NCI-H524 treated with DMSO at 0.1 percent for 48 hours (cell line): ENCODE measurements at places on chromosomes 2 and 18.

DNA sequence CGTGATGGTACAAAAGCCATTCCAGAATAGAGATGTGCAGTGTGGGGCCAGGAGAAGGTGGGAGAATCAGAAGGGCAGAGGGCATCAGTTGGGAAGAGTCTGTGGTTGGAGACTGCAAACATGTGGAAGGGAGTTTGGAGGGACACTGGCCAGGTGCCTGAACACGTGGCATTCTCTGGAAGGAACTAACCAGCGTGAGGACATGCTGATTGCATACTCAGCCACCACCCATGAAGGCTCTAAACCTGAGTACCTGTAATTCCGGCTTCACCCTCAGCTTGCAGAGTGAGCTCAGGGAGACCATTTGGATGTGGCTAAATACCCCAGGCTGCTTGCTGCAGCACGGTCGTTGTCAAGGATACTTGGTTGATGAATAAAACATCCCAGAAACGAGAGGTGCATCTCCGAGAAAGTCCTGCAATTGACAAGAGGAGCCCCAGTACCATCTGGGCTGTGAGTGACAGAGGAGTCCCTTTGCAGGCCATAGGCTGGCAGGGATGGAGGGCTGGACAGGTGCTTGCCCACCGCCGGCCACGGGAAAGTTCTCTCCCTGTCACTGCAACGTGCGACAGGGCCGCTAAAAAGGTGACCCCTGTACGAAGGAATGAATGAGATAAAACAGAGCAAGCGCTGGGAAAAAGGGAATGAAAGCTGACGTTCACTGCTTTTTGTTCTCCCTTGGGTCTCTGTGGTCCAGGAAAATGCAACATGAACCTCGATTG, 5.0 kb downstream of the ACKR3 start:
- DNase-seq, result no peak

DNA sequence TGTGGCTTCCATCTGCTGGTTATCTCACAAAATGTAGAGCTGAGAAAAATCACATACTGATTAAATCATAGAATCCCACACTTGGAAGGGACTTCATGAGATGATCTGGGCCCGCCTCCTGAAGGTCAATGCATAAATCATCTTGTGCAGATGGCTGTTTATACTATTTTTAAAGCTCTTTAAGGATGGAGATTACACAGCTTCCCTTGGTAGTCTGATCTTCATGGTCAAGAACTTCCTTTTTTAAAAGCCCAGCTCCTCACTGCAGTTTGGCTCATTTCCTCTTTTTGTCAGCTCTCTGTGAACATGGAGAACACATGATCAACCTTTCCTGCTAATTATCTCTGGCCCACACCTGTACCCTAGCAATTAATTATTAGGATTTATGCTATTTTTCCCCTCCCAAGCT, 25.9 kb downstream of the GCG start:
- DNase-seq, result no peak

DNA sequence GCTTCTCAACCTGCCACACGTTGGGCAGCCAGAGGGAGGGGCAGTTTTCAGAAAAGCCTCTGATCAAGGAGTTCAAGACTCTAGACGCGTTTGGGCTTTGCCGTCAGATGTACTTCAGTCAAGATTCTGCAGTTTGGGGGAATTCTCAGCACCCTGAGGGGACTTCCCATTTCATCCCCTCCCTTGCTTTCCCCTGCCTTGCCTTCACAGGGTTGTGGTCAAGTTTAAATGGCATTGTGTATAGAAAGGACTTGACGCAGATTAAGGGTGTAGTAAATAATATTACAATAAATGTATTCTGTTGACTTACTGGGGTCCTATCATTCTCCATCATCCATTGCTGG, 198.3 kb upstream of the NABP1 start:
- DNase-seq, result no peak

DNA sequence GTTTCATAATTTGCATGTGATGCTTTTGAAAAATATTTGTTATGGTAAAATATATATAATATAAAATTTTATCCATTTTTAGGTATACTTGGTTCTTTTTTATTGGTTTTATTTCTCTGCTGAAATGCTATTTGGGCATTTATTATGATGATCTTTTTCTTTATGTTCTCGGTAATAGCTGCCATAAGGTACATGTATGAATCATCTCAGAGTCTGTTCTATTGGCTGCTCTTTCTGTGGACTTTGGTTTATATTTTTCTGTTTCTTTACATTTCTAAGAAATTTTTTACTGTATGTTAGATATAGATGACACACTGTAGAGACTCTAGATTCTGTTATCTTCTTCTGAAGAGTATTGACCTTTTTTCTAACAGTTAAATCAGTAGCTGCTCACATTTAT, 219.9 kb downstream of the MBD5 start:
- DNase-seq, result no peak

DNA sequence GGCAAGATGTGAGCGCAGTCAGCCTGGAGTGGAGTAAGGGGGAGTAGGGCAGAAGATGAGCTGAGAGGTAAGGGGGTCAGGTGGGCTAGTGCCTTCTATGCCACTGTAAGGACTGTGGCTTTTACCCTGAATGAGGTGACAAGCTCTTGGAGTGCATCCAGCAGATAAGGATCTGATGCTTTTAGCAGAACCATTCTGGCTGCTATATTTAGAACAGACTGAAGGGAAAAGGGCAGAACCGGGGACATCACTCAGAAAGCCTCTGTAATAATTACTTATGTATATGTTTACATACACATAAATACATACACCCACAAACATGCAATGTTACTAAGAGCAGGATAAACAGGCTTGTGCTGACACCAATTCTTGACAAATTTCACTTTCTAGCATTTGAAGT, 124.8 kb downstream of the DTNB start:
- DNase-seq, result no peak

DNA sequence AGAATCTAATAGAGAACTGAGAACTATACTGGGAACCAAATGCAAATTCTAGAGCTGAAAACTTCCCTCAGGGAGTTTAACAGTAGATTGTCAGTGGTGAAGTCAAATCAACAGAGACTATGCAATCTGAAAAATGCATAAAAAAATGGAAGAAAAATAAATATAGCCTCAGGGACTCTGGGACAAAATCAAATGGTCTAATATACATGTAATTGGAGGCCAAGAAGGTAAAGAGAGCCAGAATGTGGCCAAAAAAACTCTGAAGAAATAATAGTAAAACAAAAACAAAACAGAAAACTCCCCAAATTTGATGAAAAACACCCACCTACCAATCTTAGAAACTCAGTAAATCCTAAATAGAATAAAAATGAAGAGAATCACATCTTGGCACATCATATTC, 16.5 kb downstream of the DNAJC27 start:
- DNase-seq, result no peak

DNA sequence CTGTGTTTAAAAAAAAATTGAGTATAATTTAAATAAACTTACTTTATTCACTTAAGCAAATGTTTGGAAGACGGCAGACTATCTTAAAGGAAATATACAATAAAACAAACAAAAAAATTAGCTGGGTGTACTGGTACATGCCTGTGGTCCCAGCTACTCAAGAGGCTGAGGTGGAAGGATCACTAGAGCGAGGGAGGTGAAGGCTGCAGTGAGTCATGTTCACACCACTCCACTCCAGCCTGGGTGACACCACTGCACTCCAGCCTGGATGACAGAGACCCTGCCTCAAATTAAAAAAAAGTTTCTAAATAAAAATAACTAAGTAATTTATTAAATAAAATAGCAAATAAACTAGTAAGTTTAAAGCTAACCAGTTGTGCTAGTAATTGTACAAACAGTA, 7.5 kb downstream of the PUM2 start:
- DNase-seq, result no peak

DNA sequence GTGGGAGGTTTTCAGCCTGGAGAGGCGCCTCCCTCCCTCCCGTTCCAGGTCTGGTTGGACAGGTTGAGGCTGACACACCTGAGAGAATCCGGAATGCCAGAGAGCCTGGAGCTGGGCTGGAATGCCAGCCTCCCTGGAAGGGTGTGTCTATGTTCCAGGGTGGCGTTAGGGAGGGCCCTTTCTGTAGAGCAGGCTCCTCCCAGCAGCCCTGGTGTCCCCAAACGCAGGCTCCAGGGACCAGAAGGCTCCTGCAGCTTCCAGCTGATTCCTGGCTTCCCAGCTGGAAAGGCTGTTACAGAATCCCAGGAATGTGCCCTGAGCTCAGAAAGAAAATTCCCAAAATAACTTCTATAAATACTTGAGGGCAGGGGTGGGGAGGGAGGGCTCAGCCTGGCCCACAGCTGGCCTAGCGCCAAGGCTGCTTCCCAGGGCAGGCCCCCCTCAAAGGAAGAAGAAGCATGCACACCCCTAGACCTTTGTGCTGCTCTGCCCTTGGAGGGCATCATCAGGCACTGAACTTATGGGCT, 85.4 kb downstream of the STPG4 start:
- no peak for DNase-seq

- DNase-seq, result no peak
These were observed 40.5 kb downstream of the LONRF2 start for GRCh38 chr2:100281521-100282438.

DNA sequence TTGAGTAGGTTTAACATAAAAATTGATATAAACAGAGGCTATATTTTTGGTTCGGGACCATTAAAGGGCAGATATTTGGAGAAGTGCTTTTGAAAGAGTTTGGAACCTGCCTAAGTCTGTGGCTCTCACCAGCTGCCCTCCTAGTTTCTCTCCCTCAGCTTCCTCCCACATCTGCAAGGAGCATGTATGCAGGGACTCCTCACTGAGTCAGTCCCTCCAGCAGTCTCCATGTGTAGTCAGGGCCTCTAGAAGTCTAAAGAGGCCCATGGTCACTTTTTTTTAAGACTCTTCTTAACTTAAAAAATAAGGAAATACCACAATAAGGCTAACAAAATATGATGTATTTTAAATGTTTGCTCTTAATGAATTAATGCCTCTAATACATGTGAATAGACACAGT, 220.0 kb upstream of the TANK start:
- DNase-seq, result no peak

DNA sequence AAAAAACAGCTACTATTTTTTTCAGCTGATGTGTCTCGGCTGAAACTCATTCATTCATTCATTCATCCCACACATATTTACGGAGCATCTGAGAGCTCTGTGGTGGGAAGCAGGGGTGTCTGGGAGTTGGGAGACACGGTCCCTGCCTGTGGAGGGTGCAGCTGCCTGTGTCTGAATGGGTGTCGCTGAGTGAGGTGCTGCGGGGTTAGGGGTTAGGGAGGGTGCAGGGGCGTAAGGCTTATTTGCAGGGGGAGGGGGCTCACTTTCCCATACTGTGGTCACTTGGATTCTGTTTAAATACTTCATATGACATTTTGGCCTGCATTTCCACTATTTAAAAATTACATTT, 89.4 kb upstream of the ASB18 start:
- DNase-seq, result no peak

DNA sequence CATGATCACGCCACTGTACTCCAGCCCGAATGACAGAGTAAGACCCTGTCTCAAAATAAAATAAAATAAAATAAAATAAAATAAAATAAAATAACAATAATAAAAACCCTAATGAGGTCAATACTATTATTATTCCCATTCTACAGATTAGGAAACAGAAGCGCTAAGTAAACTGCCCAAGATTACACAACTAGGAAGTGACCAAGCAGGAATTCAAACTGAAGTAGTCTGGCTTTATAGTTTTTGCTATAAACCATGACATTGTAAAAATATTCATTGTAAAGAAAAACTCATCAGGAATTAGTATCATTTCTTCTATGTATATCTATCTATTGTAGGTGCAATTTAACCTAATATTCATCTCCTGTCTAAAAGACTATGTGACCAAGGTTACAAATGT, 1.2 kb downstream of the PLEKHM3 start:
- DNase-seq, result no peak

GRCh38 chr2:183207110-183207509, 82.9 kb downstream of the NUP35 start:
- no peak for DNase-seq

GRCh38 chr2:53751728-53752127, 15.9 kb upstream of the CHAC2 start:
- no peak for DNase-seq

DNA sequence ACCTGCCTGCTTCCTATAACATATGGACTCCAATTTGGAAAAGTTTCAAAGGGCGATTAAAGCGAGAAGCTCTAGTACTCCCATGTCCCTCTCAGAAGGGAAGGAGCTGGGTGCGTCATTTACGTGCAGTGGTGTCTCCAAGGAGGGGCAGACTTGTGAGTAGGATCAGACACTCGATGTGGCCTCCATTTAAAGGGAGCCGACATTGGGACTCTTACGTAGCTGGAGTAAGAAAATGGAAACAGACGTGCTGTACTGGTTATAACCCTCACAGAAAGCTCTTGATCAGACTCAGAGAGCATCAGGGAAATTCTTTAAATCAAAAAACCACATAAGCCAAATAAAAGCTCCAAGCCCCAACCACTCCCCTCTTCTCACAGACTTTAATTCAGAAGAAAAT, 198.5 kb downstream of the KLHL29 start:
- peak; percentile 68 for DNase-seq

DNA sequence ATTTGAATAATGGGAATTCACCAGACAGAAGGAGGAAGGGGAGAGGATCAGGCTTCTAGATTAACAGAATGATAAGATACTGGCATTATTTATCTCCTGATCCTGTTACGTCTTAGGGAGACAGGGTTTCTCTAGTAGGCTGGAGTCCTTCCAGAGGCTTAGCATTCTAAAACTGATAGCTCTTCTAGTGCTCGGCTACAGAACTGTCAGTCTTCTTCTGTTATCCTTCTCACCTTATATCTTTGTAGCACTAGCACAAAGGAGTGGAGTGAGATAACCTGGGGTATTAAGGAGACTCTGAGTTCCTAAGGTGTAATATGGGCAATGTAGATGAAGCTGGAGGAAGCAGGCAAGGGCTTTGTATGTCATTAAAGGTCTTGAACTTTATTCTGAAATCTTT, 52.1 kb downstream of the PIKFYVE start:
- no peak for DNase-seq

GRCh38 chr2:197128897-197129296, 181.7 kb downstream of the ANKRD44 start:
- DNase-seq, result no peak

GRCh38 chr2:136422512-136422911, 304.6 kb upstream of the CXCR4 start:
- no peak for DNase-seq

DNA sequence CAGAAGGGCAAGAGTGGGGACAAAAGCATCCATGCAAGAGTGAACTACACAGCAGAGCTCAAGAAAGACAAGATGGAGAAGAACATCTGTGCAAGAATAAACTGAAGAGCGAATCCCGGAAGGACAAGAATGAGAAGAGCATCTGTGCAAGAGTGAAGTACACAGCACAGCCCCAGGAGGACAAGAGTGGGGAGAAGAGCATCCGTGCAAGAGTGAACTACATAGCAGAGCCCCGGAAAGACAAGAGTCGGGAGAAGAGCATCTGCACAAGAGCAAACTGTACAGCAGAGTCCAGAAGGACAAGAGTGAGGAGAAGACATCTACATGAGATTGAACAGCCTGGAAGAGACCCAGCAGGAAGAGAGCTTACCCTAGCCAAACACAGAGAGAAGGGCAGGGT, 284.6 kb downstream of the PIEZO2 start:
- DNase-seq, result no peak

DNA sequence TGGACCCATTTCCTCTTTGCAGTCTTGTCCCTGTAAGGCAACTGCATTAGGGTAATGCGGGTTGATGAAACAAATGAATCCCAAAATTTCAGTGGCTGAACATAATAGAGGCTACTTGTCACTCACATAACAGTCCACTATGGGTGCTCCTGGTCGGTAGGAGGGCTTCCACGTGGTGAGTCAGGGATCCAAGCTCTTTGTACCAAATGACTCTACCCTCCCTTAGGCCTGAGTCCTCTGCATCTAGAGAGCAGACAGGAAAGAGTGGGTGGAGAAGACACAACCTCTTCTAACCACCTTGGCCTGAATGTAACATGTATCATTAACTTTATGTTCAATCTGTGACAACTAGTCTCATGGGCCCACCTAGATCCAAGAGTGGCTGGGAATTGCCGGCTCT, 86.2 kb upstream of the HAAO start:
- DNase-seq, result no peak
